NCI-H1417 (cell line): ENCODE measurements at places on chromosomes 4 and X.
A peak's percentile ranks its signal among the peaks of the same experiment; 100 is the strongest.

- DNase-seq: no peak
Measured at GRCh38 chrX:69807400-69807799, 191.5 kb downstream of the EDA start.

DNA sequence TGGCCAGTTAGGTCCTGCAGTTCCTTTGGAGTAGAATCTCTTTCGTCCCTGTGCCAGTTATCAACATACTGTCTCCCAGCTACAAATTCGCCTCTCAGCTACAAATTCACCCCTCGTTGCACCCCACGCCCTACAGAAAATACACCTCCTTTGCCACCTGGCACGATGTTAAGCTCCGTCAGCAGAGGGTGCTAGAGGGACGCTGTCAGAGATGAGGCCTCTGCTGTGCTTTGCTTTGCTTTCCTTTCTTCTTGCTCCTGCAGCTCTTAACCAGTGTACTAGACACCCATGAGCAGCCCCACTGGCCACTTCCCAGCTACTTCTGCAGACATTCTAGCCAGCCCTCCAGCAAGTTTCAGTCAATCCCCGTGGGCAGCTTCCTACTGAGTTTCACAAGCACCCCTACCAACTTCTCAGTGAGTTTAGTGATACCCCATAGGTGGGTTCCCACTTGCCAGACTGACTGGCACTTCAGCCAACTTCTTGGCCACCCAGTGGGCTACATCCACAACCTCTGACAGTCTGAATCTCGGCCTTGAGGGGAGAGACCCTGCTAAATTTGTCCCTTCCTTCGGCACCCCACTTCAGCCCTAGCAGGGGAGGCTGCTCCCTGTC lies 21.8 kb downstream of the HAUS3 start:
- DNase-seq: peak; percentile 82

DNA sequence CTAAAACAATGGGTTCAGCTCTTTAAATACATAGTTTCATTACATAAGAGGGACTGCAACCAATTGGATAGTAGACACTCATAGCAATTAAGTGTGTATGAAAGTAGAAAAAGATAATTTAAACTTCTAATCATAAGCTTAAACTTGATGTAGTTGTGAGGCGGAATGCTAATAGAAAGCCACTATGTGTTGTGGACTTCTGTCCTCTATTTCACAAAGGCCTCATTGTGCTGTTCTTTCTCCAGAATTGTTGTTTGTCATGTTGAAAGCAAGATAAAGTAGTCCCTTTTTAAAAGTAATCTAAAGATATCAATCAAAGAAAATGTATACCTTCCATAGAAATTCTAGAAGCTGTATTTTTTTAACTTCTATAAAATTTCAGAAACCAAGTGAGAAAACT lies 329.4 kb downstream of the KLHL4 start:
- DNase-seq: no peak

DNA sequence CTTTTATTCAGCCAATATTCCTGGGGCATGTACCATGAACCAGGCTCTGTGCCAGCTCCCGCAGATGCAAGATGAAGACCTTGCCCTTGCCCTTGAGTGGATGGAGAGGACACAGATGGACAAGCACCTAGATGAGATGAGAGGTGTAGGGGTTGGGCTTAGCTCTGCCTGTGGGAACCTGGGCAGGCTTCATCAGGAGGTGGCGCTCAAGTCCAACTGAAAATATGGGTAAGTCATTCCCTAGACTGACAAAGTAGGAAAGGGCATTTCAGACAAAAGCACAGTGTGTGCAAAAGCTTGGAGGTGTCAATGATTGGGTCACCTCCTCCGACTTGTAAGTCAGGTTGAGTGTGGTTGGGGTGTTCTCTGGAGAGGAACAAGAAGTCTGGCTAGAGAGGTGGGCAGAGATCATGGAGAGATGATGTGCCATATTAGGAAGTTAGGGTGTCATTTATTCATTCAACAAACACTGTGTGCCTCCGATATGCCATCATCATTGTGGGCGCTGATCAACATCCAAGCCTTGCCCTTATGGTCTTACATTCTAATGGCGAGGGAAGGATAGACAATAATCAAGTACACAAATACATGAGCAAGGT lies 64.6 kb downstream of the ANAPC4 start:
- DNase-seq: peak; percentile 47

DNA sequence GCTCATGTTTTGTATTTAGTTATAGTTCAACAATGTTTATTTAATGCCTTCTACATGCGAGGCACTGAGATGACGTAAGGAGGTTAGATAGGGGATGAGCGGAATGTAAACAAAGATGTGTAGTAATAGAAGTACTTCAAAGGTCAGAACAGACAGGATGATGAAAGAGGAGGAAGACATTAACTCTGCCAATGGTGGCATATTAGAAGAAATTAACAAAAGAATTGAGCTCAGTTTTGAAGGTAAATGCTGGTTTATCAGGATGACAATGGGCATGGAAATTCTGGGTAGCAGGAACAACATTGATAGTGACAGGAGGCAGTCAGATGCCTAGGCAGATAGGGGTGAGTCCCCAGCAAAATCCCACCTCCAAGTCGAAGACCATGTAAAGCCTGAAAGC lies 62.3 kb upstream of the PGRMC2 start:
- DNase-seq: no peak

DNA sequence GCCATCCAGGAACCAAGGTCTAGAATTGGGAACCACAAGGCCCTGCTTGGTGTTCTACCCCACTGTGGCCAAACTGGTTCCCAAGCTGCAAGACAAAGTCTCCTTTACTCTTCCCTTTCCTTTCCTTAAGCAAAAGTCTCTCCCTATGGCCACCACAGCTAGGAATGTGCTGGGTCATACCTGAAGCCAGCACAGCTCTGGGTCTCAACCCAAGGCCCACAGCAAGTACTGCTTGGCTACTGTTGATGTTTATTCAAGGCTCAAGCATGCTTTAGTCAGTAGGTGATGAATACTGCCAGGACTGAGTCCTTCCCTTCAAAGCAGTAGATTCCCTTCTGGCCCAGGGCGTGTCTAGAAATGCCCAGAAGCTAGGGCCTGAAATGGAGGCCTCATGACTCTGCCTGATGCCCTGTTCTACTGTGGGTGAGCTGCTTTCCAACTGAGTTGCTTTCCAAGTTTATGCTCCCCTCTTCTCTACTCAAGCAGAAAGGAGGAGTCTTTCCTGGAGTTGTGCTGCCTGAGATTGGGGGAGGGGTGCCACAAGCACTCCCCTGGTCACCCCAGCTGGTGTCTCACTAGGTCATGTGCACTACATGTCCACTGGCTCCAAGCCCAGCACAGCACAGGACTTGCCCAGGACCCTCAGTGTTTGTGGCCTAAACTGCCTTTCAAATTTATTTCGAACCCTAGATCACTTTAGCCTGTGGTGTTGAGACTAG lies 44.9 kb downstream of the STAP1 start:
- no peak for DNase-seq

- DNase-seq: no peak
Measured at GRCh38 chr4:184977747-184978146, 40.5 kb upstream of the HELT start.

GRCh38 chrX:150476164-150476699 lies 92.2 kb upstream of the MTM1 start:
- no peak for DNase-seq

- DNase-seq: peak; percentile 3
Measured at GRCh38 chr4:107050525-107051135, 14.5 kb upstream of the DKK2 start.

GRCh38 chr4:159607809-159608208 lies 504.9 kb downstream of the RAPGEF2 start:
- no peak for DNase-seq

GRCh38 chrX:69705818-69706217 lies 89.9 kb downstream of the EDA start:
- no peak for DNase-seq

DNA sequence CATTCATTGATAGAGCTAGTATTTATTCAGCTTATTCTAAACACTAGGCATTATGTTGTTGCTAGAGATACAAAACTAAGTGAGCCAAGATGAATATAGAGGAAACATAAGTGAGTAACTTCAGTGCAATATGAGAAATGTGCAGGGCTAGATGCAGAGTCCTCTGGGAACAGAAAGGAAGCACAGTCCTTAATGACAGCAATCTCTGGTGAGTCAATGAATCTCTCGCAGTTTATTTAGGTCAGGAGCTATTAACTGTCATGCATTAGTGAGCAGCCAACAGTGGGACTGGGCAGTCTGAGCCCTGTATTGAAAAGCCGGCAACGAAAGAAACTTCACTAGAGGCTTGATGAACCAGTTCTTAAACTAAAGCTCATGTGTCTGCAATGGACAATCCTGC lies 598.1 kb upstream of the MAGEB2 start:
- DNase-seq: no peak

DNA sequence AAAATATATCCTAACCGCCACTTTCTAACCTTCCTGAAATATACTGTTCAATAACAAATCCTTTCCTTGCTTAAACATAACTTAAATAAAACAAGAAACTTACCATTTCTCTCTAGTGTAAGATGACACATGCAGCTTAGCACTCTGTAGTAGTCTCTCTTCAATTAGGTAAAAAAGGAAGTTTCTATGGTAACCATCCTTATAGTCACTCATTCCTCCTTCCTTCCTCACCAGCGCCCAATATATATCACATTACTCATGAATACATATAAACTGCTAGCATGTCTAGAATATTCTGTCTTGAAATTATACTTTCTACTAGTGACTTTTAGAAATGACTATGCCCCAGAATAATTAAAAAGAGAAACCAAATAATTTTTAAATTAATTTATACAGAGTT lies 112.2 kb downstream of the SNCA start:
- no peak for DNase-seq

DNA sequence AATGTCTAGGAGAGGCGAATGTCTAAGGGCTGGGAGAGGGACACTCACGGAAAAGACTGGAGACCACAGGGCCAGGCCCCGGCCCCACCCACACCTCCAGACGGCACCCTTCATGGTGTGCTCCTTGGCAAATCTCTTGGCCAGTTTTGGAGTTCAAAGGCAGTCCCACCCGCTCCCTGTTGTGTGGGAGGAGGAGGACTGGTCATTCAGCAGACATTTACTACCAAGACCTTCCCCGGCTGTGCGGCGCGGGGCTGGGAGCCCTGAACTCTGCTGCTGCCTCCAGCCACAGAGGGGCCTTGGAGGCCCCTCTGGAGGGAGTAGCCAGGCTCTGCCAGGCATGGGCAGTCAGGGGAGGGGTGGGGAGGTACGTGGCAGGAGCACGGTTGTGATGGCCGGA lies 8.7 kb upstream of the TBC1D14 start:
- no peak for DNase-seq

- no peak for DNase-seq
Measured at GRCh38 chrX:77953708-77954107, 15.7 kb downstream of the PGAM4 start.

GRCh38 chrX:10798041-10798440 lies 177.7 kb upstream of the MID1 start:
- DNase-seq: no peak

- no peak for DNase-seq
Measured at GRCh38 chr4:142130666-142131065, 494.3 kb downstream of the IL15 start.

- no peak for DNase-seq
Measured at GRCh38 chr4:184641451-184641850, 7.8 kb downstream of the CASP3 start.

- no peak for DNase-seq
Measured at GRCh38 chr4:166088576-166088975, 215.5 kb downstream of the TLL1 start.

DNA sequence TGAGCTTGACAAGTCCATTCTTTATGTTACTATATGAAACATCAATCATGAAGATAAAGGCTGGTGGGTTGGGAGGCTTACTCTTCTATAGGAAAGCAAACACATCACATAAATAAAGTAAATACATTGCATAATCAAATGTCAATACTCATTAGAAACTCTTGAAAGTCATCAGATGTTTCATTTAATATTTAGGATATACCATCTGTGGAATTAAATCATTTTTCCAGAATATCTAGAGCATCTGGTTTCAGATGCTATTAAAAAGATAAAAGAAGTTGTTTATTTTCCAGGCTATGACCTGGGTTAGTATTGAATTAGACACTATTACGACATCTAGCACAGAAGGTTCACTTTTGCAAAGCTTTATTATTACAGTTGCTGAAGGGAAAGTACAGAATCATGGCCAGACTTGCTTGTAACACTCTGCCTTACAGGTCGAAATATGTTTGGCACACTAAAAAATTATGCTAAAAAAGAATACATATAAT lies 72.6 kb downstream of the METTL14 start:
- DNase-seq: no peak

GRCh38 chrX:24728530-24728929 lies 34.8 kb downstream of the POLA1 start:
- no peak for DNase-seq

- no peak for DNase-seq
Measured at GRCh38 chrX:11567528-11568220, 98.0 kb downstream of the ARHGAP6 start.

DNA sequence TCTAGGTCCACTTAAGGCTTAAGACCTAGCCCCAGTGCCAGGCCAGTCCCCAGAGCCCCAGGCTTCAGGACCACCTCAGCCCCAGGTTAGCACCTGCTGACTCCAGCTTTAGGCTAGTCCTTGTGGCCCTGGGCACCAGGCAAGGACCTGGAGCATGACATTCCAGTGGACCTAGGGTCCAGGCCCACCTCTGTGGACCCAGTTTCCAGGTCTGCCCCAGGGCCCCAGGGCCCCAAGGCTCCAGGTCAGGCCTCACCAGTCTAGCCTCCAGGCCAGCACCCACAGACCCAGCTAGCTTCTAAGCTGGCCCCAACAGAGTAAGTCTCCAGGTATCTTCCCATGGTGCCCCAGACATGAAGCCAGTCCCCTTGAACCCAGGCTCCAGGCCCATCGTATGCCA lies 97.5 kb downstream of the QRFPR start:
- no peak for DNase-seq

DNA sequence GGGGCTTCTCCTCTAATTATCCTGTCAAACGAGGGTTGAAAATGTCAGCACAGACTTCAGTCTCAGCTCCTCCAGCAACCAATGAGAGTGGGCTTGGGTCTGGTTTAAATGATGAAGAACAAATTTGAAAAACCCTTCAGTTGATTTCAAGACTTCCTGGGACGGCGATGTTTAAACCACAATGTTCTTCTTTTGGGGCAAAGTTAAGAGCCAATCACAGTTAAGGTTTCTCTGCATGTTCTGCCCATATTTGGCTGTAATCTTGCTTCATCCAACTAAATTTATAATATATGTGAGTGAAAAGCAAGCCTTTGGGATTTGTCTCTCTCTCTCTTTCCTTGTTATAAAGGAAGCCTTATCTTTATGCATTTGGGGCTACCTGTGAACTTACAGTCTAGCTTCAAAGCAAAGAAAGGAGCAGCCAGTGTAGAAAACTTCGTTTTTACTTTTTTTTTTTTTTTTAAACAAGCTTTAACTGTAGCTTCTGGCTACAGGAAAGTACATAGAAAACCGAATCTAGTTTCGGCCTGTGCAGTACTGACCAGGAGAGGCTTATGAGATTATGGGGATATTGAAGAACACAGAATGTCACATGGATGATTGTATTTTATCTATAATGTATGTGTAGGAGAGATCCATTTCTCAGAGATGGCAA lies 46.8 kb upstream of the FAM9C start:
- DNase-seq: no peak

DNA sequence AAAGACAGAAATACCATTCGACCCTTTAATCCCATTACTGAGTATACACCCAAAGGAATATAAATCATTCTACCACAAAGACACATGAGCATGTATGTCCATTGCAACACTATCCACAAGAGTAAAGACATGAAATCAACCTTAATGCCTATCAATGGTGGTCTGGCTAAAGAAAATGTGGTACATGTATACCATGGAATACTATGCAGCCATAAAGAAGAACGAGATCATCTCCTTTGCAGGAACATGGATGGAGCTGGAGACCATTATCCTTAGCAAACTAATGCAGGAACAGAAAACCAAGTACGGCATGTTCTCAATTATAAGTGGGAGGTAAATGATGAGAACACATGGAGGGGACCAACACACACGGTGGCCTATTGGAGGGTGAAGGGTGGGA lies 7.9 kb downstream of the SCLT1 start:
- DNase-seq: no peak
